ENCODE measurements at places on chromosomes 3 and 15.

- DNase-seq = no peak
Observed at GRCh38 chr15:31235311-31236183, 91.1 kb upstream of the KLF13 start.

- no peak for DNase-seq
Observed at GRCh38 chr15:74827614-74828013, 1.2 kb downstream of the CPLX3 start.

GRCh38 chr3:150225986-150226385 is 182.1 kb upstream of the TSC22D2 start:
- no peak for DNase-seq

- DNase-seq = no peak
Observed at GRCh38 chr3:23272820-23273219, 69.7 kb downstream of the UBE2E2 start.

GRCh38 chr3:50423543-50423942 is 64.2 kb upstream of the TMEM115 start:
- no peak for DNase-seq

- no peak for DNase-seq
Observed at GRCh38 chr15:86002444-86002843, 77.2 kb upstream of the AGBL1 start.

DNA sequence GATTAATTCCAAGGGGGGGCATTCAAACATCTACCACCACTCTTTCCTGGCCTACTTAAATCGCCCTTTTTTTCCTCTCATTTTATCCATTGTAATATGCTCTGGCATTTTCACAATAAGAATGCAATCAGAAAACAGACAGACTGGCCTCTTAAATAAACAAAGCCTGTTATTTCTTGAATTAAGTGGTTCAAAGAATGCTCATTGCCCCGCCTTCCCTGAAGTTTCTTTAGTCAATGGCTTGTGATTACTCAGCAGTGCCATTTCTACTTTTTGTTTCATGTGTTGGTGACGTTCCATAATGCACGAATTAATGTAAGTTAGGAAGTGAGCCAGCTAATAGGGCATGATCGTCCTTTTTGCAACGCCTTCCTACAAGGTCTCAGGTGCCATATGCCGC is 68.0 kb downstream of the FBN1 start:
- no peak for DNase-seq

GRCh38 chr15:31465083-31465955 is 138.7 kb downstream of the KLF13 start:
- no peak for DNase-seq

Measured in activated T-helper 1 cell treated with Interleukin-2 at 50 U/mL for 16 hours (primary cell).